ENCODE measurements at places on chromosomes 6 and 20. TPM values are rescaled to one million over a fixed set of nuclear protein-coding genes. Genes with fewer than 3 reads are reported as not detected.

CST11 gene
- not detected for total RNA-seq

C20orf144 gene
- total RNA-seq = not detected

HLA-DPA1 gene
- total RNA-seq = 54.1 TPM

DNA sequence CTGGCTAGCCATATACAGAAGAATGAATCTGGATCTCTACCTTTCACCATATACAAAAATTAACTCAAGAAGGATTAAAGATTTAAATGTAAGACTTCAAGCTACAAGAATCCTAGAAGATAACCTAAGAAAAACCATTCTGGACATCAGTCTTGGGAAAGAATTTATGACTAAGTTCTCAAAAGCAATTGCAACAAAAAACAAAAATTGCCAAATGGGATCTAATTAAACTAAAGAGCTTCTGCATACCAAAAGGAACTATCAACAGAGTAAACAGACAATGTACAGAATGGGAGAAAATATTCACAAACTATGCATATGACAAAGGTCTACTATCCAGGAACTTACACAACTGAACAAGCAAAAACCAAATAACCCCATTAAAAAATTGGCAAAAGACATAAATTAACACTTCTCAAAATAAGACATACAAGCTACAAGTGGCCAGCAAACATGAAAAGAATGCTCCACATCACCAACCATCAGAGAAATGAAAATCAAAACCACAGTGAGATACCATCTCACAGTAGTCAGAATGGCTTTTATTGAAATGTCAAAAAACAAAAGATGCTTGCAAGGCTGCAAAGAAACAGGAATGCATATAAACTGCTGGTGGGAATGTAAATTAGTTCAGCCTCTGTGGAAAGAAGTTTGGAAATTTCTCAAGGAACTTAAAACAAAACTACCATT, 66.8 kb upstream of the RSPO3 start:
- no peak for DNase-seq

DNA sequence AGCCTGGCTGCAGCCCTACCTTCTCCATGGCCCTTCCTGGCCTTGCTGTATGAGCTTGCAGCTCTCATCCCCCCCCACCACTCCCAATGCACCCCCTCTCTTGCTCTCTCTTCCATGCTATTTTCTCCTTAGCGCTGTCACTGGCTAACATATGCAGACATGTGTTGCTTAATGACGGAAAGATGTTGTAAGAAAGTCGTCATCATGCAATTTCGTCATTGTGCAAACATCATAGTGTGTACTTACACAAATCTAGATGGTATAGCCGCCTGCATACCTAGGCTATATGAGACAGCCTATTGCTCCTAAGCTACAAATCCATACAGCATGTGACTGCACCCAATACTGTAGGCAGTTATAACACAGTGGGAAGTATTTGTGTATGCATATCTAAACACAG, 27.0 kb downstream of the ANGPT4 start:
- no peak for DNase-seq

All from left cardiac atrium (tissue), 4 donors.